Gastrocnemius medialis (tissue), 4 donors: ENCODE measurements at places on chromosomes 7 and 10. TPM values are rescaled to one million over a fixed set of nuclear protein-coding genes. Genes with fewer than 3 reads are reported as not detected.

ENO4 gene
- not detected for total RNA-seq

PTF1A gene
- not detected for total RNA-seq

TMEM130 gene
- total RNA-seq, result not detected

DGKI gene
- not detected for total RNA-seq

ASB10 gene
- total RNA-seq, result 24.8 TPM

ITIH5 gene
- 14.0 TPM for total RNA-seq

AHR gene
- total RNA-seq, result 12.9 TPM
